Myocyte (in vitro differentiated cells): ENCODE measurements at places on chromosomes 5 and 9. TPM values are rescaled to one million over a fixed set of nuclear protein-coding genes. Genes with fewer than 3 reads are reported as not detected.
A peak's percentile ranks its signal among the peaks of the same experiment; 100 is the strongest.

DNA sequence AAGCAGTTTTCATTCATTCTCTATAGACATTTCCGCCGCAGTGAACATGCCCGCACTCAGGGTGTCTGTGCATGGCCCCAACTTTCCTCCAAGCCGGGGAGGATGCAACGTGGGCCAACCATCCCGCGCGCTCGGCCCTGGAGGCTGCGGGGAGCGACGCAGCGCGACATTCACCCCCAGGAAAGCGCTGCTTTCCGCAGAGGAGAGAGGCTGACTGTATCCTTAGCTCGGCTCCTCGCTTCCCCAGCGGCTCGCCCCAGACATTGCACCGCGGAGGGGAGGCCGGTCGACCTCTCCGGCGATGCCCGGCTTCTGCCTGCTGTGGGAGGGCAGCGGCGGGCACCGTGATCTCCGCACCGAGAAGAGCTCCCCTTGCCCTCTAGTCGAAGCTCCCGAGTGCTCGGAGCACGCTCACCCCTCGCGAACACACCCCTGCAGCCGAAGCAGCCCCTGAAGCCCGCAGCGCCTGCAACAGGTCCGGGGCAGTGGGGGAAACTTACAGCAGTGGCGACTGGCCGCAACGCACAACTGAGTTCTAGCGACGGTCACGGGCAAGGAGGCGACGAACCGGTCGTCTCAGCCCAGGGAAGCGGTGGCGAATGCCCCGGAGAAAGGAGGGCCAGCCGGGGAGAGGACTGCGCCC, 600 bp downstream of the ENC1 start:
- peak; percentile 67 for DNase-seq

DNA sequence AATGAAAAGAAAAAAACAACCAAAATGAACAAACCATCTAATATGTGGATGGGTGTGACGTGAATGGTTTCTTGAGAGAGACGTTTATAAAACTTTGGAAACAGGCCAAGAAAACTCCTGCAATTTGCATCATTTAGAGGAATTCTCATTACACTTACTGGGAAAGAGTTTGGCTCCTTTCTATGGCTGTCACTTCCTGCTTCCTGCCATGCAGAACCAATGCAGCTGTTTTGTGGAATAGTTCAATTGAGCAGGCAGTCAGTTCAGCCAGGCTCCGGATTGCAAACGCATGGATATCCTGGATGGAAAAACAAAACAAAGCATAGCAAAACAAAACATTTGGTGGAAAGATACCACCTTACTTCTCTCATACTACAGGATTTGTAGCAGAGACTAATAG, 36.6 kb downstream of the FAM114A2 start:
- DNase-seq = no peak

- DNase-seq = no peak
Measured at GRCh38 chr5:43038496-43038989, 1.6 kb downstream of the ANXA2R start.

- DNase-seq = no peak
Measured at GRCh38 chr9:90926936-90927335, 125.3 kb downstream of the SYK start.

DNA sequence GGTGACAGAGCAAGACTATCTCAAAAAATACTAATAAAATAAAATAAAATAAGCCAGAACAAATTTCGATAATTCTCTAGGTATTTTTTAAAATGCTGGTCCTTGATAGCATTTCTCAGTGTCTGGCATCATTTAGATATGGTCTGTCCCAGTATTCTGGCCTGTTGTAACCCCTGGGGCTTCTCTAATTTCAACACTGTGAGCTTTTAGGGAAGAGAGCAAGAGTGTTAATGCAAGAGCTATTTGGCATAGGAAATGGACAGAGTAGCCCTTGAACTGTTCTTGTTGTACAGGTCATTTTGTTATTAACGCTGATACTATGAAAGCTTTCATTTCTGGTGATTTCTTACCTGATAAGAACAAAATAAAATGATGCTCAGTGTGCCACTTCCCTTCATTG, 112.2 kb upstream of the ZNF608 start:
- no peak for DNase-seq

DNA sequence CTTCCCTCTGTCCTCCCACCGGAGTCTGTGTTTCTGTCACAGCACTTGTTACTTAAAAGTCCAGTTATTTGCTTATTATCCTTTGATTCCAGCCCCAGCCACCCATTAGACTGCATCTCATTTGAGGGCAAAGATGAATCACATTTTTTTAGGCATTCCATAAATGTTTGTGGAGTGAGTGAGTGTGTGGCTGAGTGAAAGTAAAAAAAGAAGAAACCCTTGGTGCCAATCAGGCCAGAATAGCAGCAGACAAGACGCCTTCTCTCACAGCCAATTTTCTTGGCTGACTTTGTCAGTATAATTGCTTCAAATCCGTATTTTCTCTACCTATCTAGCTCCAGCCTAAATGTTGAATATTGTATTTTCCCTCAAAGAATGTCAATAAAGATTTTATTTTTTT, 613.0 kb upstream of the WWC1 start:
- DNase-seq = no peak

- DNase-seq = peak; percentile 80
Measured at GRCh38 chr5:54905942-54906537, 79.4 kb downstream of the ESM1 start.

DNA sequence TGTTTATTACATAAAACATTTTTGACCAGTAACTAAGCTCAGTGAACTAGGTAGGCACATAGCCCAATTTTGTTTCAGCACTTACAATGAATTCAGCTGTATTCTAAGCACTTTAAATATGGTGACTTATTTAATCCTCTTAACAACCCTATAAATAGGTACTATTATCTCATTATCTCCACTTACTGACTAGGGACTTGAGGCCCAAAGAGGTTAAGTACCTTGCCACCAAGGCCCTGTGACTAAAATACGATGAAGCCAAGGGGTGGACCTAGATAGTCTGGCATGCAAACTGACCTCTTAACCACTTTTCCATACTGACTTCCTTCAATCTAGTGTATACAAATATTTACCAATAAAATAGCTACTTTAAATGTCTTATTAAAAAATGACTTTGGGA, 266.4 kb downstream of the ZNF608 start:
- no peak for DNase-seq

- DNase-seq = no peak
Measured at GRCh38 chr5:10328323-10328722, 20.6 kb upstream of the CMBL start.

GRCh38 chr9:109403766-109404320, 83.0 kb upstream of the EPB41L4B start:
- DNase-seq = no peak

DNA sequence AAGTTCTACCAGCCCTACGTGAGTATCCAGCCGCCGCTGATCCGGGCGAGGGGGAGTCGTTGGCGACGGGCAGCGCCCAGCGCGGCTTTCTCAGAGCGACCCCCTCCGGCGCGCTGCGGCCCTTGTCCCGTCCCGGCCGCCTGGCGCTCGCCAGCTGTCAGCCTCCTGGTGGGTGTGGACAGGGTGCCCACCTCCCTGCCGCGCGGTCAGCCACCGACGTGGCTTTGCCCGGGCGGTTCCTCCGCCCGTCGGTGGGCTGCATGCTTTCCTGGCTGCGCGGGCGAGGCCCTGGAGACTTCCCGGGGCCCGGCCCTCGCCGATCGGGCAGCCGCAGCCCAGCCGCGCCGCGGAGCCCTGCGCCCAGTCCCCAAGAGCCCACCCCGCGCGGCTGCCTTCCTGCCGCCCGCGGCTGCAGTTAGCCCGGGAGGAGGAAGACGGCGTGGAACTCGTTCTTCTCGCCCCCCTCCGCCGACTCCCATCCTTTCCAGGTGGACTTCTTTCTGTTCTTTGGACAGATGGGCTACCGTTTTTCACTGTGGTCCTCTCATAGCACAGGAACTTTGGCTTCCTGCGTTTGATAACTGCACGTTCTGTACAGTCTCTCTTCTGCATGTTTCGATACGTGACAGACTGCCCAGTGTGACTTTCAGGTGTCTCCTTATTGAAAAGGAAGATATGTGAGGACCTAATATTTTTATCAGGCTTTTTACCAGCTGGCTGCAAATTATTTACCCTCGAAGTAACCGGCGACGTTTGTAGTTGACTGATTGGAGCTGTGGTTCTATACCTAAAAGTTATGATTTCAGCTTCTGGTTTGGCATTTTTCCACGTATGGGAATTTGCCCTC, 577 bp downstream of the AP3S1 start:
- DNase-seq = peak; percentile 88

Gene ADAMTS19
- total RNA-seq = not detected in 2 replicates

Gene NEUROG1
- total RNA-seq = not detected in 2 replicates

Gene SUSD3
- total RNA-seq = not detected in 2 replicates

Gene LOX
- total RNA-seq = 8.1 and 8.2 TPM in 2 replicates

Gene SLC22A4
- total RNA-seq = 2.3 and 2.5 TPM in 2 replicates

Gene SEMA5A
- total RNA-seq = 2.2 and 2.7 TPM in 2 replicates
